Frontal cortex (tissue), 4 donors: ENCODE measurements at places on chromosomes 12 and 14.

- DNase-seq = no peak
Observed at GRCh38 chr12:68622250-68622649, 11.6 kb downstream of the RAP1B start.

DNA sequence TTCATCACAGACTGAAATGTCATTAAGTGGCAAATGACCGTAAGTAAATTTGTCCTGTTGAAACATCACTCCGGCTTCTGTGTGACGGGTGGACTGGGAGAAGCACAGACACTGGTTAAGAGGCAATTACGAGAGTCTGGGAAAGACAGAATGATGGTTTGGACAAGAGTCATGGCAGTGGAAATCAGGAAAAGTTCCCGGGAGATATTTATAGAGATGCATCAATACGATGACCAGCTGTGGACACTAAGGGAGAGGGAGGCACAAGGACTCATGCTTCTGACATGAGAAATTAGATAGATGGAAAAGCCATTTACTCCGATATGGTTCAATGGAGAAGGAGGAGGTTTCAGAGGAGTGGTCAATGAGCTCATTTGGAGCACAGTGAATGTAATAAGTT, 27.3 kb downstream of the CKAP4 start:
- no peak for DNase-seq

- no peak for DNase-seq
Observed at GRCh38 chr12:2289525-2289924, 236.7 kb downstream of the CACNA1C start.

GRCh38 chr14:56648508-56649301, 69.1 kb downstream of the TMEM260 start:
- no peak for DNase-seq

DNA sequence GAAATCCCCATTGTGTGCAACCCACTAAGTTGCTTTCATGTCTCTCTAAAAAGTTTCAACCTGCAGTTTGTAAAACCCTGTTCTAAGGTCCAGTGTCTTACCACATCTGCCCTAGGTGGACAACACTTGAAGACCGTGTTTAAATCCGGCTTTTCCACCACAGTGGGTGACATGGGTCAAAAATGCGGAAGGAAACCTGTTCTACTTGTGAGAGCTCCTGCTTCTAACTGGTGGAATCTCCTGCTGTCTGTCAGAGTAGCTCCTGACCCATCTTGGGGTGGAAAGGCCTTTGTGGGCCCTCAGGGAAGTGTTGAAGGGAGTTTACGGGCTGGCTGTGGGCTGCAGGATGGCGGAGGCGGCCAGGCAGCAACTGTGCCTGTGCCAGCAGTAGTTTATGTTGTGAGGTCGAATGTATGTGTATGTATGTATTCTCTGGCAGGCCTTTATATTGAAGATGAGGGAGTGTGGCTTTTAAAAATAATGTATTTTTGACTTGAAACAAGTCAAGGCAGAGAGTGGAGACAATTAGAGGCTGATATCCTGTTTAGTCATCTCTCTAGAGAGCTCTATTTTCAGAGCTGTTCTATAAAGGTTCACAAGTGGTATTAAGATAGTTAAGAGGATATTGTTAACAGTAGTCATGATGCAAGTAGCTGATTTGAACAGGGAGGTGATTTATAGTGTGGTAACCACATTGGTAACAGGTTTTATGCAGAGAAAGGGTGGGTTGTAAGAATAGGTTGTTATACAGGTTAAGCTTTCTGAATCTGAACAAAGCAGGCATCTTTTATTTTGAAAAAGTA, 67.0 kb downstream of the PRKCH start:
- no peak for DNase-seq

DNA sequence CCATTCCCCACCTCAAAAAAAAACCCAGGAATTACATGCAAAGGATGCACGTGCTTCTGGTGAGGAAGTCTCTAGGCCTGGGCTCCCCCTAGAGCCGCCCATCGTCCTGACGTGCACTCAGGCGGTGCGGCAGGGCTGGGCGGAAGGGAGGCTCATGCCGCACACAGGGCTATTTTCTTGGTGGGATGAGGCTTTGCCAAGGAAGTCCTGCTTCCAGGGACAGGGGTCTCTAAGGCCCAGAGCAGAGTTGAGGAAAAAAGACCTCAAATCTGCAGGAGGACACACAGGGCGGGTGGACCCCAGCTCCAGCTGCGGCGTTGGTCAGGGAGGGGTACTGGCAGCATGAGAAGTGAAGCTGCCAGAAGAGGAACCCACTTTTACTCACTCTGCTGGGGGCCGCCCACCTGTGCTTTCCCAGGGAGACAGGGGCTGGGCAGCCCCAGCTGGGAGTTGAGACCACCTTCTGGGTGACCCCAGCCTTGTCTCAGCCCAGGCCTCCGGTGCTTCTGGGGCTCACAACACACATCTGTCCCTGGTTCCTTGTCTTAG, 4.2 kb downstream of the RHOF start:
- no peak for DNase-seq

- no peak for DNase-seq
Observed at GRCh38 chr14:72518809-72519377, 375.0 kb downstream of the DPF3 start.

GRCh38 chr12:51726161-51726560, 122.4 kb downstream of the FIGNL2 start:
- DNase-seq = no peak

DNA sequence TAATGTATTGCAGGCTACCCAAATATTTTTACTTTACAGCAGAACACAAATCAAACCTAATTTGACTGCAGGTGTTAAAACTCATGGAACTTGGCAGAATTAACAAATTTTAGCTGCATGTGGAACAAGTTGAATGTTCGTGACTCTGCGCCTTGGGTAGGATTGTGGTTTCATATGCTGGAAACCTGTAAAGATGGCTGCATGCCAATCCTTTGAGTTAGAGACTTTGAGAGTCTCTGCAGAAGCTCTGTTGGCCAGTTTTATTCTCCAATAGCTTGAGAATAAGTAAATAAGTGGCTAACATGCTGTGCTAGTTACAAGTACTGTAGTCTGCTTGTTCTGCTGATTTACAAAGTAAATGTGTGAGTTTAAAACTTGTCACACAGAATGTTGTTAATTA, 77.8 kb downstream of the PDE6H start:
- DNase-seq = no peak

DNA sequence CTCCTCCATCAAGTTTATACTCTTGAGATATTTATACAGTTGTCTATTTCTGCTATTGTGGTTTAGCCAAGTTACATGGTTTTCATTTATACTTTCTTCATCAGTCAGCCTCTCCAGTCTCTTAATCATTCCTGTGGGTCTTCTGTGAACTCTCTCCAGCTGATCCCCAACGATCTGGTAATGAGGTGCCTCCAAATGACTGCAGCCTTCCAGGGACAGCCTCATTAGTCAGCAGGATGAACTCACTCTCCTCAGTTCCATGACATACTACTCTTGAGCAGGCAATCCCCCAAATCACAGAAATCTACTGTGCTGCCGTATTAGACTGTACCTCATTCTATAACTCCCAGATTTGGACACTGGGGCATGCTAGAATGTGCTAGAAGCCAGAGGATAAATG, 15.3 kb downstream of the AREL1 start:
- no peak for DNase-seq

GRCh38 chr14:99318091-99318958, 46.3 kb upstream of the BCL11B start:
- no peak for DNase-seq

- DNase-seq = no peak
Observed at GRCh38 chr14:42322531-42323284, 716.0 kb downstream of the LRFN5 start.

GRCh38 chr12:19964549-19964948, 403.8 kb upstream of the PDE3A start:
- no peak for DNase-seq

DNA sequence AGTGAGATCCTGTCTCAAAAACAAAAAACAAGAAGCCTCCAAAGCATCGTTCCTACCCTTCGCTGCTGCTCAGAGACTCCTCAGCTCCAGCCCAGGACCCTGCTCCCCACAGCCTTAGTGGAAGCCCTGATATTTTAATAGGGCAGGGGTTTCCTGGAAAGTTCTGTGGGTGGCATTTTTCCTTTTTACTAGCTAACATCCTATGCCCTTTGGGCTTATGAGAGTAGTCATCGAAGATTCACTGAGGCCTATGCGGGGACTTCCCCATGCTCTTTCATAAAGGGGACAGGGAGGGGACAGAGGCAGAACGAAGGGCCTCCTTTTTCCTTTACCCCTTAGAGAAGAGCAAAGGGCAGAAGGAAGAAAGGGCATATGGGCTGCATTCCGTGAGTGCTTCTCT, 8.3 kb downstream of the LAG3 start:
- no peak for DNase-seq

DNA sequence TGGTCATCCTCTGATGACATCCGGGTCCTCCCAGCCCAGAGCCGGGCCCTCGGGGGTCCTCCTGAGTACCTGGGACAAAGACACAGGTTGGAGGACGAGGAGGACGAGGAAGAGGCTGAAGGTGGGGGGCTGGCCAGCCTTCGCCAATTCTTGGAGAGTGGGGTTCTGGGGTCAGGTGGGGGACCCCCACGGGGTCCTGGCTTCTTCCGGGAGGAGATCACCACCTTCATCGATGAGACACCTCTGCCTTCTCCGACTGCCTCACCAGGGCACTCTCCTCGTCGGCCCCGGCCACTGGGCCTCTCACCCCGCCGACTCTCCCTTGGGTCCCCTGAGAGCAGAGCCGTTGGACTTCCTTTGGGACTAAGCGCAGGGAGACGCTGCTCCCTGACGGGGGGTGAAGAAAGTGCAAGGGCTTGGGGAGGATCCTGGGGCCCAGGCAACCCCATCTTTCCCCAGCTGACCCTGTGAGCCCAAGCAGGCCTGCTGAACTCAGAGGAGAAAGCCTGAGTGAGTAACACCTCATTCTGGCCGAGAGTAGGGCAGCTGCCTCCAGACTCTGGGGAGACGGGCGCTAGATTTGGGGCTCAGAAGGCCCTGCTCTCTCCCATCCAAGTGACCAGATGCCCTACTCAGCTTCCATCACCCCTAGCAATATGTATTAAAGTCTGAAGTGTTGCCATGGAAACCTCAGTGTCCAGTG, 1.3 kb upstream of the P3H3 start:
- DNase-seq = no peak

GRCh38 chr12:45322810-45323209, 106.9 kb downstream of the ANO6 start:
- no peak for DNase-seq

DNA sequence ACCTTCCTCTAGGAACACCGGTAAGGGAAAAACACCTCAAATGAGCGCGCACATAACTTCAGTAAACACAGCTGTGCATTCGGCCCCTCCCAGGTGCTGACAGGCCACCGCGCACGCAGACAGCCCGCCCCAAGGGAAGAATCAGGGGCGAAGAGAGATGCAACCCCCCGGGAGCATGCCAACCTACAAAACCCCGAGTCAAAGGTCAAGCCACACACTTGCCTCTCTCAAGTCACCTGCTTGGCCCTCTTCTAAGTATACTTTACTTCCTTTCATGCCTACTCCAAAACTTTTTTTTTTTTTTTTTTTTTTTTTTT, 2.3 kb upstream of the CYP46A1 start:
- DNase-seq = no peak

DNA sequence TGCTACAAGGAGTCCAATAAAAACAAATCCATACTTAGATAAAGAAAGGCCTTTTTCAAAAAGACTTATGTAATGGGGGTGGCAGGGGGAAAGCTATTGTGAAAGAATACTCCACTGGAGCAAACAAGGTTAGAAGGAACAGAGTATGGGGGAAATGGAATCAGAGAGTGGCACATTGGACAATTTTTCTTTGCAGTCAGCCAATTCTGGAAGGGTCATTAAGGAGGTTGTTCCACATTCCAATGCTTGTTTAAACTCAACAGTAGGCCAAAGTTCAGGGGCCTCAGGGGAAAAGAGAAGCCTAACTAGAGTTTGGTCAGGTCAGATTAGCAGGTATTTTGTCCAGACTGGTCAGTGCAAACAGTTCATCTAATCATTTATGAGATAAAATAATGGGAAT, 105.2 kb upstream of the RESF1 start:
- no peak for DNase-seq

DNA sequence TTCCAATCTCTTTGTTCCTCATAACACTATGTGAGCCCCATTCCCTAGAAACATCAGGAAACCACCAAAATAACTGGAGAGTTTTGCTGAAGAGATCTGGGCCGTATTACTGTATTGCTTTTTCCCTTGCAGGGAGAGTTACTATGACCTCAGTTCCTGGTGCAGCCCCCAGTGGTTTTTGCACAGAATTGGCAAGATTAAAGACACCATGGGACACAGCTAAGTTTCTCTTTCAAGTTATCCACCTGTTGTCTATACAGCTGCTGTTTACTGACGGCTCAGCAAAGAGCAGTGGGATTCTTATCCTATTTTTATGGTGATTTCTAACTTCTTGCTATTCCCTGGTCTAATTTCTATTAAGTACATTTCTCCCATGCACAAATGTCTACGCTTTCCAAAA, 77.1 kb upstream of the SLC35F4 start:
- DNase-seq = no peak

- DNase-seq = no peak
Observed at GRCh38 chr12:124923905-124924734, 9.7 kb upstream of the UBC start.

DNA sequence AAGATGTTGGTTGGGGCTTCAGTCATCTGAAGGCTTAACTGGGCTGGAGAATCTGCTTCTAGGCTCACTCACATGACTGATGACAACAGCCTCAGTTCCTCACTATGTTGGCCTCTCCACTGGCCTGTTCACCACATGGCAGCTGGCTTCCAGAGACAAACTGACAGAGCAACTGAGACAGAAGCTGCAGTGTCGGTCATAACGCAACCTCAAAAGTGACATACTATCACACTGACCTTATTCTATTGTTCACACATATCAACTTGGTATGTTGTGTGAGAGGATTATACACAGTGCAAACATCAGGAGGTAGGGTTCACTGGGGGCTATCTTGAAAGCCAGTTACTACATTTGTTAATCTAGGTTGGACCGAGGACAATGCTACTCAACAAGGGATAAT, 92.9 kb downstream of the PAWR start:
- DNase-seq = no peak

DNA sequence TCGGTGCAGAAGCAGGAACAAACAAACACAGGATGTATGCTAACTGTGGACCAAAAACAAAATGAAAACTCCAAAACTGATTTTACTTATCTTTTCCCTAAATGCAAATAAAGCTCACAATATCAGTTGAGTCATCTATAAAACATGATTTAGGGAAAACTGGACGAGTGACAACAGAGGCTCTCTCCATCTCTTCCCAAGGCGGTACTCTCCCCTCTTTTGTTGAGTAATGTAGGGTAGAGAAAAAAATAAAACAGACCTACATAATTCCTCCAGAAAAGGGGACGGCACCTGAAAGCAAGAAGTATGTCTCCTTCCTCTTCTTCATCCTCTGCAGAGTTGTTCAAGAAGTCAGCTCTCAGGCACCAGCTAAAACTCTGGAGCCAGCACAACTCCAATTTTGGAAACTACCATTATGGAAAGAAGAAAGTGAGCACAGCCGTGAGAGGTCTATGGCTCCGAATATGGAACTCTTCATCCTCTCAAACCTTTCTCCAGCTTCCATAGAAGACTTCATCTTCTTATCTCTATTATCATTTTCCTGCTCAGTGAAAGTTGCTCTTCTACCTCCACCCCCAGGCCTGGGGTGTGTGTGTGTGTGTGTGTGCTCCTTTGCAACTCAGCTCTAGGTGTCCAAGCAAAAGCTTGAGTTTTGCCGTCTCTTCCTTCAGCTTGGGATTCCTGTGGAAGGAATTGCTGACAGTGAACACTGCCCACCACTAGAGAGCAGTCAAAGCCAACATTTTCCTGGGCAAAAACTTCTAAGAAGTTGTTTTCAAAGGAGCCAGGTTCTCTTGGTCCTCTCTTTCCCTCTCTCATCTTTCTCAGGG, 155.4 kb downstream of the DIO2 start:
- peak; percentile 14 for DNase-seq
